ENCODE measurements at places on chromosomes 16 and 17.

GRCh38 chr17:45242029-45242414 lies 19.9 kb downstream of the SPATA32 start:
- no peak for DNase-seq

GRCh38 chr17:31524926-31525800 lies 133.7 kb downstream of the RAB11FIP4 start:
- peak; percentile 94 for DNase-seq

DNA sequence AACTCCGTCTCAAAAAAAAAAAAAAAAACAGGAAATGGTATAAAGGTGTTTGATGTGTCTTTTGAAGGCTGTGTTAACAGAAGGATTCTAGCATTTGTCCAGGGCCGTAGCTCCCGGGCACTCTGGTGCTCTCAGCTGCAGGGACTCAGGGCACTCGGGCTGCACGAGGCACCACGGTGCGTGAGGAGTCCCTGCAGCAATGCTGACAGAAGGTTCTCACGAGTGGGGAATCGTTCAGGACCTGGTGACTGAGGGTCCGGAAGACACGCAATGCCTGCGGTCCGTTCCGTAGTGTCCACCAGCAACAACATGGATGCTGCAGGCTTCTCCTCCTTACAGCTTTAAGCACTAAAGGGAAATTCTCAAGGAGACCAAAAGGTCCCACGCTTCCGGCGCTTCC lies 12.6 kb upstream of the FAAP100 start:
- DNase-seq: no peak

GRCh38 chr16:19804538-19805323 lies 79.9 kb downstream of the GPRC5B start:
- DNase-seq: no peak

GRCh38 chr16:71242036-71242435 lies 11.5 kb upstream of the HYDIN start:
- DNase-seq: no peak

- no peak for DNase-seq
Measured at GRCh38 chr17:57356153-57356718, 99.9 kb downstream of the MSI2 start.

DNA sequence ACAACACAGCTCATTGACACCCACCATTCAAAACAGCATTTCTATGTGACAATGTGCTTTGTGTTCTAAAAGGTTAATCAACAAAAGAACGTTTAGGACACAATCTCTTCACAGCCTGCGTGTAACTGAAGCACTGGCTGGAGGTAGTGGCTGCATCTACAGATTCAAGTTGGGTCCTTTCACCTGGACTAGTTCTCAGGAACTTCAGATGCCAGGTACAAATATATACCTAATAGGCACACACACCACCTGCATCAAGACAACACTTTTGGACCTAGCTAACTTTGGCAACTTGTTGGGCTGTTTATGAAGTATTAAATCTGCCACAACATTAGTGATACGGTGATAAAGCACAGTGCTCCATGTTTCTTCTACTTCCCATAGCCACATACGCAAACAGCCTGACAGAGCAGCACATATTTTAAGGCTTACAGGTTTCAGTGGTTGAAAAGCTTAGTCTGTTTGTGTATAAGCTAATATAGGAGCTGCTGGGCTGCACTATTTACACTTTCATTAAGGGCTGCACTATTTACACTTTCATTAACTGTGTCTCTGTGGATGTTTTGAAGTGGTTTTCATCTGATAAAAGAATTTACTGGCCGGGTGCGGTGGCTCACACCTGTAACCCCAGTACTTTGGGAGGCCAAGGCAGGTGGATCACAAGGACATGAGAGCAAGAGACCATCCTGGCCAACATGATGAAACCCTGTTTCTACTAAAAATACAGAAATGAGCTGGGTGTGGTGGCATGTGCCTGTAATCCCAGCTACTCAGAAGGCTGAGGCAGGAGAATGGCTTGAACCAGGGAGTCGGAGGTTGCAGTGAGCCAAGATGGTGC lies 132.6 kb downstream of the PARN start:
- no peak for DNase-seq

DNA sequence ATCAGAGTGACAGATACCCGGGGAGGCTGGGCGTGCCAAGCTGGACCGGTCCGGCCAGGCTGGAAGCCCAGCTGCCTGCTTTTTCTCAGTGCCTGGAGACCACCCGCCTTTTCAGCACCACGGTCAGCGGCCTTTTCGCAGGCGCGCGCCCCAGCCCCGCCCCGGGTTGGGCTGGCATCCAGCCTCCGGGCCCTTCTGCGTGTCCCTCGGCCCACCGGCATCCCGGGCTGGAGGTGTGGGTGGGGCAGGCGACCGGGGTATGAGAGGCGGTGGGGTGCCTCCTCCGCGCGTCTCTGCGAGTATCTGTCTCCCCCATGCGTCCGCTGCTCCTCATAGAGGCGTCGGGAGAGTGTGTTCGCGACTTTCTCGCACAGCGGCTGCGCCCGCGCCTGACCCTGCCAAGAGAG lies 102.5 kb downstream of the MRM1 start:
- no peak for DNase-seq
